ENCODE measurements at places on chromosomes 7 and 10. TPM values are rescaled to one million over a fixed set of nuclear protein-coding genes. Genes with fewer than 3 reads are reported as not detected.

- DNase-seq, result no peak
Measured at GRCh38 chr10:95297402-95297801, 6.6 kb upstream of the PDLIM1 start.

GRCh38 chr7:4861673-4862072, at the start of gene PAPOLB:
Gene PAPOLB (minus strand): TSS chr7:4862030. CDS start chr7:4861810, 220 bp downstream.
- DNase-seq, result no peak

DNA sequence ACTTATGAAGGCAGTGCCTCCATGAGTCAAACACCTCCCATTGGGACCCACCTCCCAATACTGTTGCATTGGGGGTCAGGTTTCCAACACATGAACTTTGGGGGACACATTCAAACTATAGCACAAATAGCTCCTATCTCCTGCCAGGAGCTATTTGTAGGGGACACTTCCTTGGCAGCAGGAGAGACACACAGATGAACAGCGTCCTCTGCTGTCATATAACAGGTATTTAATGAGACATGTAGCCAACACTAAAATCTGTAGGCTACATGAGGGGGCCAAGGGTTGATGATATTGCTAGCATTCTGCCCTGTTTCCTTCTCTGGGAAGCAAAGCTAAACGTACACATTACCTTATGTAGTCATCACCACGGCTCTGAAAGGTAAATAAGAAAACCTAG, 2.6 kb upstream of the GPR26 start:
- no peak for DNase-seq

The OR2A12 gene
- total RNA-seq, result not detected

GRCh38 chr7:128379900-128380479, 18.5 kb upstream of the PRRT4 start:
- no peak for DNase-seq

DNA sequence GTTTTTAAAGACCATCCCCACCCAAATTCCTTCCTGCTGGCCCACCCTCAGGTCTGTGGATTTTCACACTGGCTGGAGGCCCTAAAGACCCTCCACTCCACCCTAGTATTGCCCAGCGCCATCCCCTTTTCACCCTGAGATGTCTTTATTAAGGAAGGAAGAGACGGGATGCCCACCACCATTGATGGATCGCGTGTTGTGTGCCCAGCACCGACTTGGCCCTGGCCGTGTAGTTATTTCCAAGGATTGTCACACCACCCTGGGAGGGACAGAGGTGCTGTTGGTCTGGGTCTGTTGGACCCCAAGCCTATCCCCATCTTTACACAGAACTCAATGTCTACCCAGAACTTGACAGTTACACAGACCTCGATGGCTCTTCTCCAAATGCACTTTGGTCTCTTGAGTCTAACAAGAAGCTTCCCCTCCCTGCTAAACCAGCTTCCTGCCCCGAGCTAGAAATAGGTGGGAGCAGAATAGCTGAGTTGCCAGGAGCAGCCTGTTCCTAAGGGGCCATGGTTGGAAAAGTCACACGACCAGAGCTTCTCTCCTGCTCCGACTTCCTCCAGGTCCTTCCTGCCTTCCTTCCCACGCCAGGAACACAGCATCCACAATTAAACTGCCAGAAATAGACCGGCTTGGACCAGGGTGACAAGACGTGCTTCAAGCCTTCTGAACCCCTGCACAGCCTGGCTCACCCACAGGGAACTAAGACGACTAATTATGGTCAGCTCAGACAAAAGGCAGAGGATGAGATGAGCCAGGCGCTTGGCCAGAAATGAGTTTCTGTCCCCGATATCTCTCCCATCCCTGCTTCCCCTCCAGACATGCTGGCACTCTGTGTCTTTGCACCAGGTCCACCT, 139.5 kb upstream of the CHST15 start:
- no peak for DNase-seq

- no peak for DNase-seq
Measured at GRCh38 chr7:139720705-139721231, 57.0 kb downstream of the HIPK2 start.

The DOCK1 gene
- total RNA-seq, result 46.4 TPM

DNA sequence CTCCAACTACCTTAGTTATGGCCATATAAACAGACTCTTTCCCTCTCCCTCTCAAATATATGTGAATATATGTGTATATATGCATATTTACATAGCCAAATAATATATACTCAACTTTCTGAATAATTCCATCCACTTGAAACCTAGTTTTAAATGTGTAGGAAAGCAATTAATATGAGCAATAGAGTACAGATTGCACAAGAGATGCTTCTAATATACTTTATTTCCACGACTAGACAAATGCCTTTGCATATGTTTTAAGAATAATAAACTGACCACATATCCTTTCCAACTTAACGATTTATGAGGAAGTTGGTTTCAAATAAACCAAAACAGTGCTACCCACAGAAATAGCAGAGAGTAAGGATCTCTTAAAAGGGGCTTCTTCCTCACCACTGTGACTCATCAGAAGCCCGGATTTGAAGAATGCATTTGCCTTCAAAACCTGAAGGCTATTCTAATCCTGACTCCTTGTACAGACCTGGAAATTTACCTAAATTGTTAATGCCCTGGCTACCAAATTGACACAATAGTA, 266.3 kb downstream of the AHR start:
- DNase-seq, result no peak

The ST8SIA6 gene
- 13.9 TPM for total RNA-seq

The HHEX gene
- 12.2 TPM for total RNA-seq

DNA sequence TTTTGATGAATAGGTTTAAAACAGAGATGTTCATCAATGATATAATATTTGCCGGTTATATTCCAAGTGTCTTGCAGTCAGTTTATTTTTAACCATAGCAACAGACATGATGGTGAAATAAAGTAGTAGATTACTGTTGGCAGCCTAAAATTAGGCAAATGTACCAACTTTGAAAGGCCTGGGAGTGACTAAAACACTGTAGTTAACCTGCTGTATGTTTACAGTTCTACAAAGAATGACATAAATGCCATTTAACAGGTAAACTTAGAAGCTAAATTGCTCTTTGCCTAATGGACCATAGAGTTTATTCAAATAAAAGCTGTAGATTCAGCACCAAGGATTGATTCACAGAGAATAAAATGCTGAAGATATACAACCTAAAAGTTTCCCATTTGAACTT, 64.1 kb downstream of the PHTF2 start:
- no peak for DNase-seq

DNA sequence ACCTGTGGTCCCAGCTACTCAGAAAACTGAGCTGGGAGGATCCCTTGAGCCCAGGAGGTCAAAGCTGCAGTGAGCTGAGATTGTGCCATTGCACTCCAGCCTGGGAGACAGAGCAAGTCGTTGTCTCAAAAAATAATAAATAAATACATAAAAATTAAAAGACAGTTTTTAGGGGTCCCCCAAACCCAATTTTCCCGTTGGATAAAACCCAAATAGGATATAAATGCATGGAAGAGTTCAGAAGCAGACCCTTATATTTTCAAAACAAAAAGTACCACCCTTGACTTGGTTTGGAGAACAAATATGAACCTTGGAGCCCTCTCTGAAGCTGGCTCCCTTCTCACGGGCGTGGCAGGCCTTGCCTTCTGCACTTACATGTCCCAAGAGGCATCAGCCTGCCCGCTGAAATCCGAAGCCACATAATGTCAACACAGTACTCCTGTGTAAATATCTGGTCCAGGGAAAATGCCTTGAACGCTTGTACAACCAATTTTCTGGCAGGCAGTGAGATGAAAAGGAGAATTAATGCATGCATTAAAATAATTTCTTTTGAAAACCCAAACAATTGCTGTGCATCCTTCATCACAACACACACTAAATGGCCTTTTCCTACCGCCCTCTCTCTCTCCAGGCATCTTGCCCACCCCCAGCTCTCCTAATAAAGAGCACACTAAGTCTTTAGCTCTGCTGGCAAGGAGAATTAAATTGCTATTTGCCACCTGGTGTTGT, 46.4 kb upstream of the PARD3 start:
- no peak for DNase-seq

The MYL7 gene
- 3.1 TPM for total RNA-seq

DNA sequence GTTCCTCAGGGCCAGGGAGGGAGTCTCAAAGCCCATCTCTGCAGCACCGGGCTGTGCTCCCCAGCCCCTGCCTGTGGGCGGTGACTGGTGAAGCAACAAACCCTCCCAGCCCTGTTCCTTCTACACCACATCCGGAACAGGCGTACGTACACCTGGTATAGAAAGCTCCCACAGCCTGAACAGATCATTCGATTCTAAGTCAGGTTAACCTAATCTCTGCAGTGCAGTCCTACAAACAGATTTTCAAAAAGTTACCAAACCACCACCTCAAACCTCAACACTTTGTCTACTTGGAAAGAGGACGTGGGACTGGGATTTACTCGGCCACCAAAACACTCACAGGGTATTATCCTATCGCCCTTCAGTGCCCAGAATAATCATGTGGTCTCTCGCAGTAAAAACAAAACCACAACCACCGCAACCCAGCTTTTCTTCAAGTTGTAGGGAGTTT, 238.4 kb downstream of the DIP2C start:
- no peak for DNase-seq

The DPCD gene
- 7.2 TPM for total RNA-seq

The ACSM6 gene
- total RNA-seq, result not detected

- no peak for DNase-seq
Measured at GRCh38 chr10:71476228-71477011, 79.7 kb downstream of the CDH23 start.

DNA sequence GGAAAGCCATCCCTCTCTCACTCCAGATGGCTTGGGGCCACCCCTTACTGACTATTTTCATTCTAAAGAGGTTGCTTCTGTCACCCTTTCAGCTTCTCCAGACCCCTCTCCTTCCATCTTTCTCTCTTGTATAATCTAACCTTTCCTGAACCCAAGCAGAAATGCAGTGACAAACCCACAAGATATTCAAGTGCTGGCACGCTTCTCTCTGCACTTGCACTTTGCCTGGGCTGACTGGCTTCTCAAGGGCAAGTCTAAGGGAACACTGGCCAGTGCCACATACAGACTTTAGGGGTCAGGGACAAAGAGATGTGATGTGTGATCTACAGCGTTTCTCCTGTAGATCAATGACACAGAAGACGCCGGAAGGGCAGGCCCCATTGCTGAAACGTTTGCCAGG, 150.4 kb upstream of the LANCL2 start:
- no peak for DNase-seq

- no peak for DNase-seq
Measured at GRCh38 chr7:139827042-139827441, 2.0 kb upstream of the TBXAS1 start.

The CCDC172 gene
- total RNA-seq, result not detected

DNA sequence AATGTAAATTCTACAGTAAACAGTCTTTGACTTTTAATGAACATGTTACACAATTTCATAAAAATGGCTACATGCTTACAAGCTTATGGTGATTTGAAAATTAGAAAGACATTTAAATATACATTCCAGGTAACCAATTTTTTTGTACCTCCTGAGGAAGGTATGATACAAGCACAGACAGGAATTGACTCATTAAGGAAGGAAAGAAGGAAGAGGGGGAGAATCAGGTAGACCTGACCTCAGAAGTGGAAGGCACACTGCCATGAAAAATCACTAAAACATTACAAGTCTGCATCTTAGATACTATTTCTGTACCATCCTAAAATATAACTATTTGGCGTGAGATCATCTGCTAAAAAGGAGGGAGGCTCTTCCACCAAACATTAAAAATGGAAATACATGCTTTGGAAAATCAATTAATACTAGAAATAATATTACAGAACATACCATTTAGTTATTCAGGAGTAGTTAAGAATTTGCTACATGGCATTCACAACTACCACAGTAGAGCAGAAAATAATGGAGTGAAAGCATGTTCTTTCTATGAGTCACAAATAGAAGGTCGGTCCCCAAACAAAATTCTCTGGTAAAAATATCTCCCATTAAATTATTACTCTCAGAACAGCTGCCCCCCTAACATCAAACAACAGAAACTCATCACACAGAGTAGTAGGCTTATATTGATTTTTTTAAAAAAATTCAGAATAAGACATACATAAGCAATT, 15.2 kb downstream of the RAB11FIP2 start:
- DNase-seq, result no peak

The HKDC1 gene
- 9.6 TPM for total RNA-seq

DNA sequence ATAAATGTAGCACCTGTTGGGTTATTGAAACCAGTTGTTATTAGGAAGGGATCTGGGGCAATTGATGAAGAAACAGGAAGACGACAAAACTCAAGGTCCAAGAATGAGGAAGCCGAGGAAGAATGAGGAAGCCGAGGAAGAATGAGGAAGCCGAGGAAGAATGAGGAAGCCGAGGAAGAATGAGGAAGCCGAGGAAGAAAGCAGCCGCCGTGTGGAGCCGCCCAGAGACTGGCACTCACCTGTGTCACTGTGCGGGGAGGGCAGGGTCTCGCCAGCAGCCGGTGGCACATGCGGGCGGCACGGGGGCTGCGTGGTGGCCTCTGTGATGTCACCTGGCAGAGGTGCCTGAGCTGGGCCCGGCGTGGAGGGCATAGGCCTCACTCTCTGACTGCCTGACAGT, 71.1 kb upstream of the CFAP46 start:
- peak; percentile 81 for DNase-seq

DNA sequence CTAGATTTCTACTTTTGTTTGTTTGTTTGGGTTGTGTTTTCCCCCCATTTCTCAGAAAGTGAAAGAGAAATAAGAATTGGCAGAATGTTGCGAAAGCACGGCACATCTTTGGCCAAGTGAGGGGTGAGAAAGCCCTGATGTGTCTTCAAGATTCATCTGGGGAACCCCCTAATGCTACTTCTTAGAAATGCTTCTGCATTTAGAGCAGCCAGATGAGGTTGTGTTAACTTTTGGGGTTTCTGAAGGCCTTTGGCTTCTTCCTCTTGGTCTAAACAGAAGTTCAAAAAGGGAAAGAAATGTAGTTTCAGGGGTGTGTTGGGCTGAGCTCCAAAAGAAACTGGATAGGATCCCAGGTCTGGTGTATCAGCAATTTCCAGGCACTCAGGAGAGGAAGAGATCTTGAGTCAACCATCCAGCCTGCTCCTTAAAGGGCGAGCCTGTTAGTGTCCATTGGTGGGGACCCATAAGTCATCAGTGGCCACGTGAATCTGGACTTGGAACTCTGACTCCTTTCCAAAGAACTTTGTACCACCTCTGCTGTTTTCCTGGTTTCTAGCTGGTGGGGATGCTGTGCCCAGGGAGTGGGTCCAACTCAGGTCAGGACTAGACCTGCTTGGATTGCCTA, 6.5 kb downstream of the DUSP5 start:
- no peak for DNase-seq

The WNT8B gene
- total RNA-seq, result not detected

DNA sequence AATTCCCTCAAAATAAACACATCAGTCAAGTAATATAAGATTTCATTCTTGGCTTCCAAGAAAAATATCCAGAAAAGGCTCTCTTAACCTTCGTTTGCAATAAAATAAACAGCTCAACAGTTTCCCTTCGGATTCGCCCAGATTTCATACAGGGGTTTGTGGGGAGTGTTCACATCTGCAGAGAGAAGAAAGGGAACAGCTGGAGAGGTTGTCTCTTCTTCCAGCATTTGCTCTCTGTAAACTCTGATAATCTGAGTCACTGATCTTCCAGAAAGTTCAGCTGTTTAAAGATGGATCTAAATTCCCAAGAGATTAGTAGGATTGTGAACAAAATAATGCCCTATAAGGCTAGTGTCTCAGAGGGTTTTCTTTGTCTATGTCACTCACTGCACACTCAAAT, 277.9 kb downstream of the HPSE2 start:
- no peak for DNase-seq

The TBX20 gene
- total RNA-seq, result not detected
